ENCODE measurements at places on chromosomes 12 and 14.

- no peak for DNase-seq
Measured at GRCh38 chr12:26283046-26283445, 87.7 kb downstream of the SSPN start.

GRCh38 chr12:49622501-49623141 is 740 bp upstream of the PRPF40B start:
- DNase-seq: peak; percentile 13

DNA sequence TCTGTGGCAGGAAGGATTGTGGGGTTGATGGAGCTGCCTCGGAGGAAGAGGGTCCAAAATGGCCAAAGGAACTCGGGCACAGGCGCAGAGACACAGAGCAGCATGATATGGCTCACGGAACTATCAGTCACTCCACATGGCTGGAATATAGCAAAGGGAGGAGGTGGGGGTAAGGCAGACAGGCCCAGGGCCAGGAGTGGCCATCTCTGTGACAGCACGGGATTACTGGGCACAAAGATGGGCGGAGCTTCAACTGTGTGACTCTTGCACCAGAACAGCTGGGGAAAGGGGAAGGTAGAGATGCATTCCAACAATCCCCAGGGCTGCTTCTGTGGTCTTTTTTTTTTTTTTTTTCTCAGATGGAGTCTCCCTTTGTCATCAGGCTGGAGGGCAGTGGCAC is 24.8 kb upstream of the EML1 start:
- no peak for DNase-seq

- no peak for DNase-seq
Measured at GRCh38 chr12:120680165-120680738, 6.7 kb upstream of the MLEC start.

GRCh38 chr12:65199604-65200003 is 30.2 kb downstream of the LEMD3 start:
- no peak for DNase-seq

GRCh38 chr14:60642270-60643140 is 6.8 kb downstream of the SIX1 start:
- DNase-seq: no peak

DNA sequence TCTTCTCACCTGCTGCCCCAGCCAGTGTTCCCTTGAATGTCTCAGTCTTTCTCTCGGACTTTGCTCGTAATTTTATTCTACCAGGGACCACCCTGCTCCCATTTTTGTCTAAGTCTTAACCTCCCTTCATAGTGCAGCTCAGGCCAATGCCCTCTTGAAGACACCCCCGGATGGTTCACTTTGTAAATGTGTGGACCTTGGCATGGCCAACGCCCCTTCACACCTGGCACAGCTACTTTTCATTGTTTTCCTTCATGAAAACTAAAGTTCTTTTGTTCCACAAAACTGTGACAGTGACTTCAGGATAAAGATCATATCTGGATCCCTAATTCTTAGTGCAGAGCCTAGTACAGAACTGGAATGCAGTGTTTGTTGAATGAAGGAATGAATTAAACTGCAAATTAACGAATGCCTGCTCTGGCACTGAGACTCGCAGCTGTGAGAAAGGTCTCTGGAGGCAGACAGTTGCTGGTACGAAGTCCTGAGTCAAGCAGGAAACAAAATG is 3.5 kb upstream of the RNASE4 start:
- DNase-seq: no peak

DNA sequence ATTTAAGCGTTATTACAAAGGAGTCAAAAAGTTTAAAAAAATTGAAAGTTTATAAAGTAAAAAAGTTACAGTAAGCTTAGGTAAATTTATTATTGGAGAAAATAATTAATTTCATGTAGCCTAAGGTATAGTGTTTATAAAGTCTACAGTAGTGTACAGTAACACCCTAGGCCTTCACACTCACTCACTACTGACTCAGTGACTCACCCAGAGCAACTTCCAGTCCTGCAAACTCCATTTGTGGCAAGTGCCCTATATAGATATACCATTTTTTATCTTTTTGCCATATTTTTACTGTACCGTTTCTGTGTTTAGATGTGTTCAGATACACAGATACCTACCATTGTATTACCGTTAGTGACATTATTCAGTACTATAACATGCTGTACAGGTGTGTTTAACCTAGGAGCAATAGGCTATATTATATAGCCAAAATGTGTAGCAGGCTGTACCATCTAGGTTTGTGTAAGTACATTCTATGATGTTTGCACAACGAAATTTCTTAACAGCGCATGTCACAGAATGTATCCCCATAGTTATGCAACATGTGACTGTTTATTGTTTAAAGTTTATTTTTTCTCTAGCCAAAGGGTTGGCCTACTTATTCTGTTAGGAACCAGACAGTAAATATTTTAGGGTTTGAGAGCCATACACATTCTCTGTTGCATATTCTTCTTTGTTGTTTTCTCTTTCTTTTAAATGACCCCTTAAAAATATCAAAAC is 155.5 kb downstream of the PCNX1 start:
- DNase-seq: no peak

DNA sequence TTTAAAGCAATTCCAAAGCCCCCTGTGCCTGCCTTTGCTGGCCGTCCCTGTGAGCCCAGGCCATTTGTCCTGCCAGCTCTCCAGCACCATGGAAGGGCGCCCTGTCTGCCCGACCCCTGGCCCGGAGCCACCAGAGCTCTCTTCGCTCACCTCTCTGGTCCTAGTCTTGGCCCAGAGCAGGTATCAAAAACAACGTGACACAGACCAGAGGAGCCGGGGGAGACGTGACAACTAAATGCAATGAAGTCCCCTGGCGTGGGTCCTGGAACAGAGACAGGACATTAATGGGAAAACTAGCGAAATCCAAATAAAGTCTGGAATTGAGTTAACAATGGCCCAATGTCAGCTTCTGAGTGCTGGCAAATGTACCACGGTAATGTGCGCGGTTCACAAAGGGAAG is 83.2 kb upstream of the DIO3 start:
- DNase-seq: no peak

DNA sequence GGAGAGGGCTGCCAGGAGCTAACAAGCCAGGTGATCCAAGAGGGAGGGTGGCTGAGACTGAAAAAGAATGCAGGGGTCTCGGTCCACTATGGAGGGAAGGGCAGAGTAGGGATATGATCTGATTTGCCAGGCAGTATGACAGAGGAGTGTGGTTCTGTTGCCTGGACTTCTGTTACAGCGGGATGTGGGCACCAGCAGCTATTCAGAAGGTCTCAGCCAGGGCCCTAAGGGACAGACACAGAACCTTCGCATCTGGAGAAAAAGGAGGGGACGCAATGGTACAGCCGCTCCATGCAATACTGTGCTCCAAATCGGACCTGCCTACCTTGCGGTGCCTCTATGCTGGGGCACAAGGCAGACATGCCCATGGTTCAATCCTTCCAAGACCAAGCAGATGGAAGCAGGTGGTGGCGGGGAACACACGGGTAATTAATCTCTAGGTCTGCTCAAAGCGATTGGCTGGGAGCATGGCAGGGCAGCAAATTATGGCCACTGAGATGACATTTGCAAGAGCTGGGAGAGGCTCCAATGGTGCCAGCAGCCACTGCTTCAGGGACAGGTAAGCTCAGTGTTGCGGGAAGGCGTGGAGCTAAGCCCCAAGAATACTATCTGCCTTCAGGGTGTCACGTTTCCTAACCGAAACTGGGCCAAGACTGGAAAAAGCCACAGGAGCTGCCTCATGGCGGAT is 185.5 kb downstream of the FOXN3 start:
- no peak for DNase-seq

GRCh38 chr12:14416658-14417057 is 51.2 kb downstream of the ATF7IP start:
- no peak for DNase-seq

- no peak for DNase-seq
Measured at GRCh38 chr14:92930737-92931602, 8.0 kb downstream of the CHGA start.

DNA sequence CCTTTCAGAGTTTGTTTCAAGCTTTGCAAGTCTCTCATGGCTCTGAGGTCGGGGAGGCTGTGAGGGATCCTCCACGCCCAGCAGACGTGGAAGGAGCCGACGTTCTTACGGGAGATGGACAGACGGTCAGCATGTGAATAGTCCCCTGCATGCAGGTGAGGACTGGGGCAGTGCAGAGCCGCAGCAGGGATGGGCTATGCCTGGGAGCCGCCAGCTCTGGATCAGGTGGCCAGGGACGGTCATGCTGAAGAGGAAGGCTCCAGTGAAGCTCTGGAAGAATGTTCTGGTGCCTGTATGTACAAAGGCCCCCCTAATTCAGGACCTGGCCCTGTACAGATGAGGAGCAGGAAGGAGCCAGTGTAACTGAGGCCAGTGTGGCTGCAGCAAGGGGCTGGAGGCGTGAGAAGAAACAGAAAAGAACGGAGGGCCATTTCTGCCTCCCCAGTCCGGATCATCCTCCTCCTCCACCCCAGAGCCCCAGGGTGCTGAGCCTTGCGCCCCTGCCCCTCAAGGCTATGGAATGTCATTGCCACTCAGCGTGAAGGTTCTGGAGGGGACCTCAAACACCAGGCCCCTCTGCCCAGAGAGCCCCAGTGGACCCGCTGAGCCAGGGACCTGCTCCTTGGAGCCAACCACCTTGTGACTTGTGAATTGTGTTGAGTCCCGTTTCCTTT is 96.8 kb upstream of the DIO3 start:
- no peak for DNase-seq

DNA sequence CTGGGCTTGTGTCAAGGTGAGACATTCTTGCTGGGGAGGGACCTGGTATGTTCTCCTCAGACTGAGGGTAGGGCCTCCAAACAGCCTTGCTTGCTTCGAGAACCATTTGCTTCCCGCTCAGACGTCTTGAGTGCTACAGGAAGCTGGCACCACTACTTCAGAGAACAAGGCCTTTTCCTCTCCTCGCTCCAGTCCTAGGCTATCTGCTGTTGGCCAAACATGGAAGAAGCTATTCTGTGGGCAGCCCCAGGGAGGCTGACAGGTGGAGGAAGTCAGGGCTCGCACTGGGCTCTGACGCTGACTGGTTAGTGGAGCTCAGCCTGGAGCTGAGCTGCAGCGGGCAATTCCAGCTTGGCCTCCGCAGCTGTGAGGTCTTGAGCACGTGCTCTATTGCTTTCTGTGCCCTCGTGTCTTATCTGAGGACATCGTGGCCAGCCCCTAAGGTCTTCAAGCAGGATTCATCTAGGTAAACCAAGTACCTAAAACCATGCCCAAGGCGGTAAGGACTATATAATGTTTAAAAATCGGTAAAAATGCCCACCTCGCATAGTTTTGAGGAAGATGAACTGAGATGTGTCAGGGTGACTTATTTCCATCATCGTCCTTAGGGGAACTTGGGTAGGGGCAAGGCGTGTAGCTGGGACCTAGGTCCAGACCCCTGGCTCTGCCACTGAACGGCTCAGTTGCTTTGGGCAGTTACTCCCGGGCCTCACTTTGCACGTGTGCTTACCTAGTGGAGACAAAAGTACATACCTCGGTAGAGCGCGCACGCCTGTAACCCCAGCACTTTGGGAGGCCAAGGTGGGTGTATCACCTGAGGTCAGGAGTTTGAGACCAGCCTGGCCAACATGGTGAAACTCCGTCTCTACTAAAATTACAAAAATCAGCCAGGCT is 4.3 kb downstream of the GAPDH start:
- DNase-seq: no peak

DNA sequence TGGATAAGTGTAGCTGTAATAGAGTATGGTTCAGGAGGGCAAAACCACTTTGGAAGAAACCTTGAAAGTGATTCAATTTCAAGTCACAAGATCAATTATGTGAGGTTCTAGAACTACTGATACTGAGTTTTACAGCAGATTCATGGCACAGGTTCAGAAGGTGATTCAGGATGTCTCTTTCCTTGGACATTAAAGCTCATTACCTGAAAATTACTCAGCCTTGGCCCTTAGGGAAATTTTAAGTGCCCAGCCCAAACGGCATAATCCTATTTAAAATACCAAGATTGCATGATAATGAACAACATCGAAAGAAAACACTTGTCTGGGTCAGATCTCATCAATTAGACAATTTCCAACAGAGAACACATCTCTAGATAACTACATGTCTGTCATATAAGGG is 70.2 kb upstream of the SLC38A2 start:
- no peak for DNase-seq

DNA sequence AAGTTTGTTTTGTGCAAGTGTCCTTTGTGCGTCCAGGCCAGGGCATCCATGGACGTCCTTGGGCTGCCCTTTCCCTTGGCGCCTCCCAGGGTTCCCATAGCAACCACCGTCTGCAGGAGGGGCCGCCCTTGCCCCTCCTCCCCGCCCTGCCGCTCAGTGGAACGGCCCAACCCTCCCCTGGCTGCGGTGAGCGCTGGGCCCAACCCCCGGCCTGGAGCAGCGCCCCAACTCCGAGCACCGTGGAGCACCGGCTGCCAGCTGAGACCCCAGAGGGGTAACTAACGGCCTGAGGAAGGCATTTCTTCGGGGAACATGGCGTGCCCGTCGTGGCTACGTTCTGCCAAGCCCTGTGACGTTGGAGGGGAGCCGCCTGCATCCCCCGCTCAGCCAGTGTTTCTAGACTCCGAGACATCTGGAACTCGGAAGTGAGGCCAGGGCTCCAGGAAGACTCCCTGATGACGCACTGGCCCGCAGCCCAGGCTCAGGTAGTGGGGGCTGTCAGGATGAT is 5.3 kb upstream of the ACACB start:
- peak; percentile 10 for DNase-seq

- no peak for DNase-seq
Measured at GRCh38 chr14:49220492-49220891, 365.7 kb downstream of the RPS29 start.

DNA sequence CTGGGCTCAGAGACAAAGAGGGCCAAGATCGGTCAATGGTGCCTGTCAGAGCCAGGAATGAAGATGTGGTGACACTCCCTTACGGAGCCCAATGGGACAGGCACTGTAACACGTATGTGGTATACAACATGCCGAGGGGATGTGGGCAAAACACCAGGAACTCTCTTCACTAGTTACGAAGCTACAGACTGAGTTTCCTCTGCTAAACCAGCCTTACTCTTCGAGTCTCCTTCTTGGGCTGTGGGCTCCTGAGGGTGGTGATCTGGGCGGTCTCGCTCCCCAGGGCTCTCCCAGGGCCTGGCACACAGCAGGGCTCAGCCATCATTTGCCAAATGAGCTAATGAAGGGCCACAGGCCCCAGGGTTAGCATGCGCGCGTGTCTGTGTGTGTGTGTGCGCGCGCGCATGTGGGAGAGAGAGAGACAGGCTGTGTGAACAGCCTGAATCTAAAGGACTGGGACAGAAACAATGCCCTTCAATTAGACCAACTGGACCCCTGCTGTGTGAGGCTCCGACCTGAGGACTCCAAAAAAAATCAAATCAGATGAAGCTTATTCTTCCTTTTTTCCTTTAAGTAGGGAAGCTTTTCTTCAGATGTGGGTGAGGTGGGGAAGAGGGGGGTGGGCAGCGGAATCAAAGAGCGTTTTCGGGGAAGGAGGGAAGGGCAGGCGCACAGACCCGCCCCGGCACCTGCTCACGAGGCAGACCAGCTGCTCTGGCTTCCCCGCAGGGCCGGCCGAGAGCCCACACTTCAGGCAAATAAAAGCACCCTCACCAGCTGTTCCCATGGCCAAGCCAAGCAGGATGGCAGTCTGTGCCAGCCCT is 42.5 kb downstream of the CCDC88C start:
- DNase-seq: no peak

GRCh38 chr14:24713404-24713803 is 79.4 kb upstream of the GZMB start:
- no peak for DNase-seq

- no peak for DNase-seq
Measured at GRCh38 chr12:69007101-69007854, 74.3 kb upstream of the CPM start.

All from stimulated activated CD8-positive, alpha-beta memory T cell treated with anti-CD3 and anti-CD28 coated beads, Interleukin-15, amount 100 ng/mL, for 4 hours (primary cell).